ENCODE measurements at places on chromosomes 11 and 22.

GRCh38 chr11:7564803-7565202 is 51.0 kb downstream of the PPFIBP2 start:
- no peak overlapping the region for H3K4me3 ChIP-seq
- H3K36me3 ChIP-seq = no peaks in the 10 kb centered on the region
- DNase-seq = no peak
- H3K4me1 ChIP-seq = no peaks in the 10 kb centered on the region
- no peaks in the 10 kb centered on the region for H3K27me3 ChIP-seq
- H3K27ac ChIP-seq = no peak overlapping the region

- H3K27me3 ChIP-seq = peaks cover 3% of the 10 kb centered on the region
- H3K4me3 ChIP-seq = no peak overlapping the region
- H3K36me3 ChIP-seq = no peaks in the 10 kb centered on the region
- no peaks in the 10 kb centered on the region for H3K4me1 ChIP-seq
- DNase-seq = no peak
Observed at GRCh38 chr11:100525635-100526034, 161.5 kb upstream of the ARHGAP42 start.

DNA sequence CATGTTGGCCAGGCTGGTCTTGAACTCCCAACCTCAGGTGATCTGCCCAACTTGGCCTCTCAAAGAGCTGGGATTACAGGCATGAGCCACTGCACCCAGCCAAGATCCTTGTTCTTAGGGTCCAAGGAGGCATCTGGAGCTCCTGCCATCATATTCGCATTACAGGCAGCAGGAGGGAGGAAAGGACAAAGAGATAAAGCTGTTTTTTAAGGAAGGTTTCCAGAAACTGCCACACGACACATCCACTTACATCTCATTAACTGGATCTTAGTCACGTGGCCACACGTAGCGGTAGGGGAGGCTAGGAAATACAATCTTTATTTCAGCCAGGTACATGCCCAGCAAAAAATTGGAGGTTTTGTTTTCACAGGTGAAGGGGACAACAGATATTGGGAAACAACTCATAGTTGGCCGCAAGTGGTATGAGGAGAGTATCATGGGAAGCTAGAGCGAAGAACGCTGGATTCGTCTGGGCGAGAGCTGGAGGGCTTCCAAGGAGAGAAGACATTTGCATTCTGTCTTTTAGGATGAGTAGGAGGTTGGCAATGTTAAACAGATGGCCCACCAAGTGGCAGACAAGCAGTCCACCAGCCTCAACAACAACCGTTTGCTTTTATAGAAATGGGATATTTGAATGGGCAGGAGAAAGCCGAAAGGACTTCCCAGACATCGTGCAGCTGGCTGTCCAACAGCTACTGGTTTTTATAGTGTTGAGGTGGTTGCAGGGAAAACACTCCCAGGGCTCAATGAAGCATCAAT is 39.2 kb upstream of the DMC1 start:
- no peaks in the 10 kb centered on the region for H3K4me1 ChIP-seq
- DNase-seq = no peak
- H3K4me3 ChIP-seq = no peak overlapping the region

DNA sequence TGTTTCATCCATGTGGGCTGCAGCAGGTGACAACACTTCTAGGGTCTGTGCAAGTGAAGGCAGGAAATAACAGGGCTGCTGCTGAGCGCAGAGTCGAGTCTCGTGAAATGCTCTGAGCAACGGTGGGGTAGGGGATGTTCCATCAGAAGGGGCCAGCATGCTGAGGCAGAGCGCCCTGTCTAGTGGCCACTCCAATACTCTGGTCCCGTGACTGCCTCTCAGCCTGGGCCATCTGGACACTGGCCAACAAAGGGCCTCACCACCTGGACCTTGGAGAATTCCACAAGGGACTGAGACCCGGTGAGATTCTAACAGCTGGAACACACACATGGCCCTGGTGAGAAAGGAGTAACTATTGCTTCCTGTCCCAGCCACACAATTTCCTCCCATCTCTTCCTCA is 375.7 kb downstream of the SHANK2 start:
- no peaks in the 10 kb centered on the region for H3K4me1 ChIP-seq
- H3K27me3 ChIP-seq = no peaks in the 10 kb centered on the region
- DNase-seq = no peak
- H3K4me3 ChIP-seq = no peak overlapping the region

DNA sequence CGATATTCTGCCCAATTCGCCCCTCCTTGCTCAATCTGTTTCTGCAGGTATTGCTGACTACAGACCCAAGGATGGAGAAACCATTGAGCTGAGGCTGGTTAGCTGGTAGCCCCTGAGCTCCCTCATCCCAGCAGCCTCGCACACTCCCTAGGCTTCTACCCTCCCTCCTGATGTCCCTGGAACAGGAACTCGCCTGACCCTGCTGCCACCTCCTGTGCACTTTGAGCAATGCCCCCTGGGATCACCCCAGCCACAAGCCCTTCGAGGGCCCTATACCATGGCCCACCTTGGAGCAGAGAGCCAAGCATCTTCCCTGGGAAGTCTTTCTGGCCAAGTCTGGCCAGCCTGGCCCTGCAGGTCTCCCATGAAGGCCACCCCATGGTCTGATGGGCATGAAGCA is 9.2 kb upstream of the SLC35E4 start:
- no peaks in the 10 kb centered on the region for H3K27me3 ChIP-seq
- no peak overlapping the region for H3K4me3 ChIP-seq
- H3K36me3 ChIP-seq = no peaks in the 10 kb centered on the region

- H3K4me1 ChIP-seq = peaks cover 20% of the 10 kb centered on the region
- no peak for DNase-seq
- peaks cover 6% of the 10 kb centered on the region for H3K36me3 ChIP-seq
- H3K27me3 ChIP-seq = no peaks in the 10 kb centered on the region
- H3K4me3 ChIP-seq = peak overlapping the region; percentile 54
Observed at GRCh38 chr11:72102631-72102945, 509 bp downstream of the LAMTOR1 start.
